Stimulated activated CD4-positive, alpha-beta T cell treated with anti-CD3 and anti-CD28 coated beads, TNF-alpha, amount 100 ng/mL, for 4 hours (primary cell): ENCODE measurements at places on chromosomes 2 and 18.

DNA sequence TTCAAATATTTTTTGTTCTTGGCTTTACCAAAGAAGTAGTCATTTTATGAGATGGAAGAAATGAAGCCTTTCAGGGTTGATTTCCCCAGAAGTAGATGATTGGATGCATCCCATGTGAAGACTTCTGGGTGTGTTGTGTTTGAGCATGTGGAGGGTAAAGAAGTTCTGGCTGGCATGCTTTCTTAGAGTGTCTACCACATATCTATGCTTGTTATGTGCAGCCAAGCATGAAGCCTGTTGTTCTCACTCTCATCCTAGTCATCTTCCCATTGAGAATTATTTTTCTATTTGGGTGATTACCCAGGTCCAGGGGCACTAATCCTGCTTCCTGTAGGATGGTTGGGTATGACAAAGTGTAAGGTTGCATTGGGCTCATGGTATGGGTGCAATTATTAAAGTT is 472.9 kb downstream of the PTPRM start:
- no peak for DNase-seq

DNA sequence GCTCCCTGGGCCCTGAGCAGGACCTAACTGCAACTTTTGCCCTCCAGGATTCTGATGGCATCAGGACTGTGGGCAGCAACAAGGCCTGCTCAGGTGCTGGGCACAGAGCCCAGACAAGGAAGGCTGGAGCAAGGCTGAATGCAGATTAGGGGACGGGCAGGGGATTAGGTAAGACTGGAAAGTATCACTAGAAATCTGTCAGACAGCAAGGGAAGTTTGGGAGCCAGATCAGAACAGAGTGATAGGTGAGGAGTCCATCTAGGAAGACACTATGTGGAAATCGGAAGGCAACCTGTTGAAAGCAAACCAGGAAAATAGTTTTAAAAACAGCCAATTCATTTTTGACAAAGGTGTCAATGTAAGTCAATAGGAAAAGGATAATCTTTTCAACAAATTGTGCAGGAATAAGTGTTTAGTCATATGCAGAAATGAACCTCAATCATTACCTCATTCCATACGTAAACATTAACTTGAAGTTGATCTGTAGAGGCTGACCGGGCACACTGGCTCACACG is 56.4 kb upstream of the STPG4 start:
- no peak for DNase-seq

DNA sequence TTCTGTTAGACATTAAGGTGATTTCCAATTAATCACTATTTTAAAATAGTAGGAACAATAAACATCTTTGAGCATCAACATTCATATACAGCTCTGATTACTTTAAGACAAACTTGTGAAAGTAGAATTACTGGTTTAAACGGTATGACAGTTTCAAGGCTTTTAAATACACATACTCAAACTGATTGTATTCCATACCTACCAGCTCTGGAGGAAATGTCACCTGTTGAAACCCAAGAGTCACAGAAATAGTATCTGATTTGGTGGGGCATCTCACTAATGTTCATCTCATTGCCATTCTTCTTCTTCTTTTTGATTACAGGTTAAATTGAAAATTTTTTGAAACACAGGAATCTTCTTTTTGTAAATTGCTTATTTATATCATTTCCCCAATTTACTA is 36.2 kb downstream of the USP40 start:
- DNase-seq: no peak

GRCh38 chr18:25434745-25435144 is 82.8 kb upstream of the ZNF521 start:
- no peak for DNase-seq

DNA sequence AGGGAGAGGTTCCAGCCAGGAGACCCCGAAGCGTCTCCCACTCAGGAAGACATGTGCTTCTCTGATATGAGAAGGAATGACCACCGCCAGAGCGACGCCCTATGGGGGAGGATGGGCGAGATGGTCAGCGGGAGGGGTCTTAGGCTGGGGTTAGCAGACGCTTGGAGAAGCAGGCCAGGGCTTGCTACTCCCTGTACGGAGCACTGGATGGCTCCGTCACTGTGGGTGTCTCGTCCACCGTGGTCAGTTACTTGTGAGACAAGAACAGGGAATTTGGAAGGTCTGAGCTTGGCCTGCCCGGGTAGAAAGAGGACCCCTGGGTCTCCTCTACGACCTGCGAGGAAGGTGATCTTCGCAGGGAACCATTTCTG is 39.8 kb downstream of the TMEM18 start:
- DNase-seq: no peak

DNA sequence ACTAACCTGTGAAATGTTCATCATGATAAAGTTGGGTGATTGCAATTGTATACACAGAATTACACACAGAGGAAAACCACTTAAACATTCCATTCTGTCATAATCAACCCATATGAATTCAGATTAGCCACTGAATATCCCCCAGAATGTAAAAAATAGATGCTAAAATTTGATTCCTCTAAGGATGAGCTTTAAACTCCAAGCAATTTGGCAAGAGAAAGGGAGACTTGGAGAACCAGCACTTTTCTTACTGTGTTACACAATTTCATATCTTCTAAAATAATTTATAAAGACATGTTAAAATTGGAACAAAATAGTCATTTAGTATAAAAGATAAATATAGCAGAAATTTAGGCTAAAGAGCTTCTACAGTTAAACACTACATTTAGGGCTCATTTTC is 146.3 kb upstream of the LMAN1 start:
- no peak for DNase-seq

DNA sequence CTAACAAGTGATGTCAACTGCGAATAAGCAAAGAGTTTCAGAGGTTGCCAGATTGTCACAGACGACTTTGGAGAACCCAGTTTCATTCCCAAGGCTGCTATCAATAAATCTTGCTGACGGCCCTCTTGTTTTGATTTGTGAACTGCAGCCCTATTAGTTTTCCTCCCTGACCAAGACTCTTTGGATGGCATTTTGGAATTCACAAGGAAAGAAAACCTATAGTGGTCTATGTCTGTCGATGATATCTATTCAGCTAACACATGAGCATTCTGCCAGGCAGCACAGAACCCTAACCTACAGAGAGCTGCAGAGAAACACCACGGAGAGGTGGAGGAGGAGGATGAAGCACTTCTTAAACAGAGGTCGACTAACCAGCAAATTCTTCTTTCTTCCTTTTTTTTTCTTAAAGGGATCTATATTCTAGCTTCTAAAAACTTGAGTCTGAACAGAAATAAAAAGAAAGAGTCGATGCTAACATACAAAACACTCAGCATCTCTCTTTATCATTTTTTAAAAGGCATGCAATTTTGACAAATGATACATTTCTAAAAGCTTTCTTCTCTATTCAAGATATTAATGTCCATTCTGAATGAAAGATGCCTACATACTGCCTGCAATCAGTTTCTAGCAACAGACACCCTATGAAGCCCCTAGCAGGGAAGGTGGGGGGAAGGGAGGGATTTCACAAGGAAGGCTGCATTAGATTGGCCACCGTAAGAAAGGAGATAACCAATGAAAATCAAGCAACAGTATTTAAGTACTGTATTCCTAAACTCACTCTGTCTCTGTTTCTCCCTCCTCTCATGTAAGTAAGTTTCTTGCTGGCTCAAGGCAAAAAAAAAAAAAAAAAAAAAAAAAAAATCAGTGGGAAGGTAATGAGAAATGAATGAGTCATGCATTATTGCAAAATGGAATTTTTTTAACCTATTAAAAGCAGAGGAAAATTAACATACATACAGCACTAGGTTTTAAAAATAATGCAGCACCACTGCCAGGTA is 83.0 kb upstream of the CHRNA1 start:
- no peak for DNase-seq

GRCh38 chr2:162062559-162062958 is 11.5 kb downstream of the DPP4 start:
- DNase-seq: no peak

GRCh38 chr2:20674974-20675679 is 8.2 kb downstream of the GDF7 start:
- no peak for DNase-seq

DNA sequence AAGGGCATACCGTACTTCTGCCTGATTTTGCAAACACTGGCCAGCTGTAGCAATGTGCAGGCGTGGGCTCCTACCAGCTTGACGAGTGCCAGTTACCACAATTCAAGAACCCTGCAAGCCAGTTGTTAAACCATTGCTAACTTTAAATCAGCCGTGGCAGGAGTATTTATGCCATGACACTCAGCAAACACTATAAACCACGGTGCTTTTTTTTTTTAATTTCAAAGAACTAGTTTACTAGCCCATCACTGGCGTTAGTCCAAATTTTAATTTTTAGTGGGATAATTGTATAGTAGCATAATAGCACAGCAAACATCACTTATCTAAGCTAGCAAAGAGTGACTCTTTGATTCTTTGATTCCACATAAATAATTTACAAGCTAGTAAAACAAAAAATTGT is 111.1 kb downstream of the COL4A4 start:
- no peak for DNase-seq
